NCI-H1417 treated with DMSO at 0.1 percent for 48 hours (cell line): ENCODE measurements at places on chromosomes 3 and 15.
A peak's percentile ranks its signal among the peaks of the same experiment; 100 is the strongest.

GRCh38 chr15:25987638-25988037 is 124.5 kb upstream of the ATP10A start:
- no peak for DNase-seq

GRCh38 chr3:82641701-82642100 is 880.3 kb upstream of the GBE1 start:
- DNase-seq: no peak

DNA sequence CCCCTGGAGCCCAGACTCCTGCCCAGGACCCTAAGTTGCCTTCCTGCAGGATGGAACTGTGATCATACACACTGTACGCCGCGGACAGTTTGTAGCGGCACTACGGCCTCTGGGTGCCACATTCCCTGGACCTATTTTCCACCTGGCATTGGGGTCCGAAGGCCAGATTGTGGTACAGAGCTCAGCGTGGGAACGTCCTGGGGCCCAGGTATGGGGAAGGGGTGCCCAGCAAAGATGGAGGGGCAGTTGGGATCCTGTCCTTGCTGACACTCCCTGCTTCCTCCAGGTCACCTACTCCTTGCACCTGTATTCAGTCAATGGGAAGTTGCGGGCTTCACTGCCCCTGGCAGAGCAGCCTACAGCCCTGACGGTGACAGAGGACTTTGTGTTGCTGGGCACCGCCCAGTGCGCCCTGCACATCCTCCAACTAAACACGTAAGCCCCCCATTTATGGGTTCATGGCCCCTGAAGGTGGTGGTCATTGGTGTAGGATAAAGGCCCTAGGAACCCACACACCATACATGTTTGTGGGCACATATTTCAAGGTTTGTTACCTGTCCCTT is 28.8 kb downstream of the NBEAL2 start:
- no peak for DNase-seq

GRCh38 chr3:157130467-157131251 is 29.3 kb downstream of the CCNL1 start:
- DNase-seq: peak; percentile 82

DNA sequence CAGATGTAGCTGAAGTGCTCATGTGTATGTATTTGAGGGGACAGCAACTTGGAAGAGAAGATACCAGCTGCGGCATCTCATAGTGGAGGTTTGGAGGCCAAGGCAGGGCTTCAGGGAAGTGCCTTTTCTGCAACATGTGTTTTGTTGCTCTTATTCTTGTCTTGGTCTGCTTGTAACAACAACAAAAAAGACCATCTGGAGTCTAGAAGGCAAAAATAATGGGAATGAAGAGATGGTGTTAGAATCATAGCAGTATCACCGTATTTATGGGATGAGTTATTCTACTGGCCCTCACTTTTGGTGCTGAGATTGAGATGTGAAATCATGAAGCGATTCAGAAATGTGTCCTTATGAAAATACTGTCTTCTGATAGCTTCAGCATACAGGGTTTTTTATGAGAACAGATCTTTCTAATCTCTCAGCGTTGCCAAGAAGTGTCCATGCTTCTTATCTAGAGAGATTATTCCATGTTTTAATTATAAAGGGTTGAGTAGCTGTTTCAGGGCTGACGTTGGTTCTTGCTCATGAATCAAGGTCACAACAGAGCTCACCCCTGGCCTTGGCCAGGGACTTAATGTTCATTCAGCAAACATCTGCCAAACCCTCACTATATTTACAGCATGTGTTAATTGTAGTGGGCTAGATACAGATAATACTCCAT is 58.0 kb downstream of the ITPR1 start:
- no peak for DNase-seq
